ENCODE measurements at places on chromosomes 11 and 22. TPM values are rescaled to one million over a fixed set of nuclear protein-coding genes. Genes with fewer than 3 reads are reported as not detected.

HEPN1 gene
- total RNA-seq = 0.11 TPM

TNNI2 gene
- total RNA-seq = not detected

GRCh38 chr11:8030526-8031247 lies 43.5 kb downstream of the EIF3F start:
- DNase-seq = no peak

HMOX1 gene
- 86.4 TPM for total RNA-seq

DNA sequence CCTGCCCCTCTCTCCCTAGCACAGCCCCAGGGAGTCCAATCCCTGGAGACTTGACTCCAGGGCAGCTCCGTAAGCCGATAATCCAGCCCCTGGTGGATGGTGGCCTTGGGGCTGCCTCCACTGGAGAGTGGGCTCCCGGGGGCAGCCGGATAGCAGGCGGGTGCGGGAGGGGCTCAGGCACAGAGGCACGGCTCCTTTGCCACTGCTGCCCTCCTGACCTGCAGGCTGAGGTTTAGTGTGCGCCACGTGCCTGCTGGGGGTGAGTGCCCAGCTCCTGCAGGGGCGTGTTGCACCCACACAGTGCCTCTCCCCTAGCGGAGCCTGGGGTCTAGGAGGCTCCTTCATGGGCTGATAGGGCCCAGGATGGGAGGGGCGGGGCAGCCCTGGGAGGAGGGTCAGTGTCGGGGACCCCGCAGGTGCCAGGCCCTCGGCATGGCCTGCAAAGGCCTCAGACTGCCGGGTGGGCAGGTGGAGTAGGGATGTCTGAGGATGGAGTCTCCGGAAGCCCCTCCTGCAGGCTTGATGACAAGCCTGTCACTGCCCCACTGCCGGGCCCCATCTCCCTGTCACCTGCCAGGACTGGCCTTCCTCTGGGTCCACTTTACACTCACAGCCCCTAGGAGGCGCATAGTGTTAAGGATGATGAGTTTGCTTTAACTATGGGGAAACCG lies 5.6 kb downstream of the DUSP8 start:
- no peak for DNase-seq

DNA sequence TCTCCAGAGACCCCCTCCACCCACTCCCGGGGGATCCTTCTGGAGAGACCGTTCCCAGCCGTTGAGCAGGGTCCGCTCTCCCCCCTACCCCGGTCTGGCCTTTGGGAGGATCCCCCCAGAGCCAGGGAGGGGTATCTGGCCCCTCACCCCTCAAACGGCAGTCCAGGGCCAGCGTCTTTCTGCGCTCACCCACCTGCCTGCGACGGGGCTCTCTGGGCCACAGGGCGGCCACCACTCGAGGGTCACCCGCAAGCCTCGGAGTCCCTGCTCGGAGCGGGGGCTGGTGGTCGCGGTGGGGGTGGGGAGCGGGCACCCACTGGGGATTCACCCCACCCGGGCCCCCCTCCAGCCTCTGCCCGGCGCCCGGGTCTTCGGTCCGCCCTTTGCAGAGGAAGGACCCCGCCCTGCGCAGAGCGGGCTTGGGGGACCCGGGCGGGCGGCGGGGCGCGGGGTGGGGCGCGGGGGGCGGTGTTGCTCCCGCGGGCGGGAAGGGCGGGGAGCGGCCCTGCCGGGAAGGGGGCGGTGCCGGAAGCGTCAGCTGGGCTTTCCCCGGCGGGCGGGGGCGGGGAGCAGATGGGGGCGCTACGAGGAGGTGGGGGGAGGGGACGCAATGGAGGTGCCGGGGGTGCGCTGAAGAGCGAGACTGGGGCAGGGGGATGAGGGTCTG lies 16.6 kb downstream of the CRELD2 start:
- no peak for DNase-seq

DNA sequence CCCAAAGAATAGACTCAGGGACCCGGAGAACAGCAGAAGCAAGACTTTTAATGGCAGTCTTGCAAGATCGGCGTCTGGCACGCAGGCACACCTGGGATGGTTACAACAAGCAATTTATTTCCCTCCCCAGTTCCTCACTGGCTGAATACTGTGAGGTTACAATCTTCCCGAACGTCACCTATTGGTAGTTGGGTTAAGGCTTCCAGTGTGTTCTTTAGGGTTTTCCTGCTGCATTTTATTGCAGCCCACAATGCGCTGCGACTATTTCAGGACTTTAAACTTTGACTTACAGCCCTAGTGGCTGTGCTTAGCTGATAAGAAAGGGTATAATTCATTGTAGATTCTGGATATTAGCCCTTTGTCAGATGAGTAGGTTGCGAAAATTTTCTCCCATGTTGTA lies 11.5 kb upstream of the TRIM68 start:
- DNase-seq = no peak

SMC1B gene
- 0.04 TPM for total RNA-seq

GTF2H1 gene
- 52.4 TPM for total RNA-seq

ANGPTL5 gene
- not detected for total RNA-seq

DNA sequence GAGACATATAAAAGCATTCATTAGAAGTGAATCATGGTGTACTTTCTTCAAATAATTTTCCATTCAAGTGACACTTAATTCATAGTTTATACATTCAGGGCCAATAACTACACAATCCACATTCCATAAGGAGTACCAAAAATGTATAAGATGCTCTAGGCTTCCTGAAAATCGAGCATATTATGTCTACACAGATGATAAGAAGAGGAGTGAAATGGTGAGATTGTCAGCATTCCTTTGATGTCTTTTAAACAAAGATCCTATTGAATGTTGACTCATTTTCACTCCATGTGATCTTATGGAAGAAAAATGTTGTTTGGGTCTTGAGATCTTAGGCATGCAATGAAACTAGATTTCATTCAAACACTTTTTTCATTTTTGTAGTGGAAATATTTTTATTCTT lies 843.2 kb downstream of the KCNA4 start:
- peak; percentile 1 for DNase-seq

PHLDA2 gene
- total RNA-seq = 8.4 TPM

- no peak for DNase-seq
Measured at GRCh38 chr11:104061853-104062521, 25.5 kb downstream of the DDI1 start.

KCNJ4 gene
- total RNA-seq = not detected

MS4A2 gene
- total RNA-seq = not detected

DNA sequence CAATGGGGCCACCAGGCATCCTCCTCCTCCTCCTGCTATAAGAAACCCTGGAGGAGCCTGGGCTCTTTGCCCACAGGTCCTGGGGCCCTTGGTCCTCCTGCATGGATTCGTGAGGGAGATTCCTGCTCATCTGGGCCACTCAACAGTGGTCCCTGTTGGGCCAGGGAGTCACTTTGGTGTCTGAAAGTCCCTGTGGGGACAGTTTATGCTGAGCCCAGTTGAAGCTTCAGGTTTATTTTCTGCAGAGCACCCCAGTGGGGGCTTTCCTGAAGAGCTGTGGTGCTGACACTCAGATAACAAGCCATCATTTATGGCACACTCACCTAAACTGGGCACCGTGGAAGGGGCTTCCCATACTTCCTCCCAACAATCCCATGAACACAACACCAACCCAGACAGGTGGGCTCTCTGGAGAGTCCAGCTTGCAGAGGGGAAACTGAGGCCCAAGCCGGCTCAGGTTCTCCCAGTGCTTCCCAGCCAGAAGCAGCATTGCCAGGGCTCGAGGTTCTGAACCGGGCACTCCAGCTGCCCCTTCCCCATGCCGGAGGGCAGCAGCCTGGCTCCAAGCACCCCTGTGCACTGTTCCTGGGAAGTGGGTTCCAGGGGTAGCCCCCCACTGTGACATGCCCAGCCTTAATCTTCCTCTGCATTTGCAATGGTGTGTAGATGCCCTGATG lies 91.3 kb downstream of the MYEOV start:
- no peak for DNase-seq

ROM1 gene
- total RNA-seq = 6.1 TPM
